Omental fat pad (tissue), 4 donors: ENCODE measurements at places on chromosomes 1 and 21.

- DNase-seq = no peak
Measured at GRCh38 chr1:94661431-94661932, 119.9 kb upstream of the F3 start.

DNA sequence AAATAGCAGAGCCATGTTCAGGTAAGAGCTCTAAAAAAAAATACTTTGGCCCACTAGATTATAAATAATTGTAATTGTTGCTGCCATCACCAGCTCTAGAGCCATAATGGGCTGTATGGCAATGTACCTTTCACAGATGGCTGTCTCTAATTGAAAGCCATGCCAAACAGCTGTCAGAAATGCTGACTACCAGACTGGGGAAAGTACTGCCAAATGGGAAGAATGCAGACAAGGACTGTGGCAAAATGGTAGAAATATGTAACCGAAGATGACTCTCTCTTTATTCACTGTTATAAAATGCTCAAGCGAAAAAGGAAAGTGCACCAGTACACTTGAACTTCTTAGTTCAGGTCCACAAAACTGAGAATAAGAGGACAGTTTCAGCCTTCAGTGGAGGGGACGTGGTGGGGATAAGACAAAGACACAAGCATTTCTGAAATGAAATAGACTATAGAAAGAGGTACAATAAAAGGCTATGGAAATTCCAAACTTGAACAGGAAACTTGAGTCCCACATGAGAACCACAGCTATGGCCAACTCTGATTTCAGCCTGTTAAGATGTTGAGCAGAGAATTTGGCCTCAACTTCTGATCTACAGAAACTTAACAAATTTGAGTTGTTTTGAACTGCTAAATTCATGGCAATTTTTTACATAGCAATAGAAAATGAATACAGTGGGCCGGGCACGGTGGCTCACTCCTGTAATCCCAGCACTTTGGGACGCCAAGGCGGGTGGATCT, 46.5 kb upstream of the LPGAT1 start:
- DNase-seq = no peak

DNA sequence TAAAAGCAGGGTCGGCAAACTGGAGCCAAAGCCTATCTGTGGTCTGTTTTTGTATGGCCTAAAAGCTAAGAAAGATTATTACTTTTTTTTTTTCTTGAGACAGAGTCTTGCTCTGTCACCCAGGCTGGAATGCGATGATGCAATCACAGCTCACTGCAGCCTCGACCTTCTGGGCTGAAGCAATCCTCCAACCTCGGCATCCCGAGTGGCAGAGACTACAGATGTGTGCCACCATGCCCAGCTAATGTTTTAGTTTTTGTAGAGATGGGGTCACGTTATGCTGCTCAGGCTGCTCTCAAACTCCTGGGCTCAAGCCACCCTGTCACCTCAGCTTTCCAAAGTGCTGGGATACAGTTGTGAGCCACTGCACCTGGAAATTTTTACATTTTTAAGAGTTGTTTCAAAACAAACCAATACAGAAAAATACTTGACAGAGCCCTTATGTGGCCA, 6.5 kb upstream of the GLRX2 start:
- no peak for DNase-seq

DNA sequence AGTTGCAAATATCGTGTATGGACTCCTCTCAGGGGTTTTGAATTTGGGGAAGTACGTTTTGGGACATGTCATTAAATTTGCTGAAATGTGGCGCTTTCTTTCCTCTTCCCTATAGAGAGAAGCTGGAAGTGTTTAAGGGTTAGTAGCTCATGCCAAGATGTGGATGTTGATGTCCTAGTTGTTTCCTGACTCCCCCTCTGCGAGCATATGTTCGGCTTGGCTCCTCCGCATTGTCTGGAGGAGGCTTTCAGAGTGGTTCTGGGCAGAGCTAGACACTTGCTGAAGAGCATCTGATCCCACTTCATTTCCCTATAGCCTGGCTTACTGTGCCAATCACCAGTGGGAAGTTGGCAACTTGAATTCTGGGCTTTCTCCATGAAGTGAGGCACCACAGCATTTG, 347.4 kb upstream of the B3GALT2 start:
- DNase-seq = no peak

DNA sequence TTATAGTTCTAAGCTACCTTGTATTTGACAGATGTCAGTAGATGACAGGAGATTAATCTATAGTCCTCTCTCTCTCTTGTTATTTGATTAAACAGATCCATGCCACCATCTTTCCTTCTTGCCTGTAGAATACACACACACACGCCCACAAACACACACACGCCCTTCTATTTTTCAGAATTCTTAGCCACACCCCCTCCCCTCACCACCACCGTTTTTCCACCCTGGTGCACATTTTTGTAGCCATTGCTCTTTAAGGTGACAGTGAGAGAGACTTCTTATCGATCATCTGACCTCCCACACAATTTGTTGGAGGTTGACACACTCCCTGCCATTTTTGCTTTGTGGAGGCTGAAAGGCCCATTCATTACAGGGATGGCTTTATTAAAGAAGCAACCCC, 123.2 kb downstream of the NTNG1 start:
- no peak for DNase-seq

DNA sequence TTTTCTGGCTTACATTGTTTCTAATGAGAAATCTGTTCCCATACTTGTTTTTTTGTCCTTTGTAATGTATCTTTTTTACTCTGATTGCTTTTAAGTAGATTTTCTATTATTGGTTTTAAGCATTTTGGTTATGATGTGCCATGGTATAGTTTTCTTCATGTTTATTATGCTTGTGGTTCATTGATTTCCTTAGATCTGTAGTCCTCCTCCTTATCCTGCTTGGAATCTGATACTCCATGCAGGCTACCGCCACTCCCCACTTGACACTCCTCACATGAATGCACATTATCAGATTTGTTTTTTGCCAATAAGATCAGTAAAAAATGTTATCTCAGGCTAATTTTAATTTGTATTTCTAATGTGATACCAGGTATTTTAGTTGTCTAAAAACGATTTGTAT, 20.8 kb downstream of the UROD start:
- DNase-seq = no peak

GRCh38 chr1:110606657-110607535, 738 bp upstream of the KCNA2 start:
- no peak for DNase-seq
